Activated naive CD4-positive, alpha-beta T cell treated with Interleukin-2 at 50 U/mL for 16 hours (primary cell): ENCODE measurements at places on chromosomes 11 and 22.
A peak's percentile ranks its signal among the peaks of the same experiment; 100 is the strongest.

DNA sequence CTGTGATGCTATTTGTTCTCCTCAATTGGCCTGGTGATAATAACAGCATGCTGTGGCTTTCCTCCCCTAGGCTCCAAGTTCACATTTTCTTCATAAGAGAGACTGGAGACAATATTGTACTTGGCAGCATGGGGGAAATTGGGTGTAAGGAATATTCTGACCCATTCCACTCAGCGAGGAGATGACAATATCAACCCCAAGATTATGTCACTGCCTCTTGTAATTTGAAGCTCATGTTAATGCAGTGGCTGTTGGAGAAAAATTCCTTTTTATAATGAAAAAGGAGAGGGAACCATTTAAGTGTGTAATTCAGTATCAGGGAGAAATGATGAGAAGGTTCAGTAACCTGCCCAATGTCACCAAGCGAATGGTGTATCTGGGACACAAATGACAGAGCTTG is 665.8 kb downstream of the NTM start:
- no peak for DNase-seq

- no peak for DNase-seq
Observed at GRCh38 chr11:119316016-119316728, 758 bp downstream of the MCAM start.

- no peak for DNase-seq
Observed at GRCh38 chr11:59187587-59187986, 15.7 kb downstream of the DTX4 start.

- DNase-seq = no peak
Observed at GRCh38 chr11:60989093-60989650, 17.7 kb downstream of the CD6 start.

DNA sequence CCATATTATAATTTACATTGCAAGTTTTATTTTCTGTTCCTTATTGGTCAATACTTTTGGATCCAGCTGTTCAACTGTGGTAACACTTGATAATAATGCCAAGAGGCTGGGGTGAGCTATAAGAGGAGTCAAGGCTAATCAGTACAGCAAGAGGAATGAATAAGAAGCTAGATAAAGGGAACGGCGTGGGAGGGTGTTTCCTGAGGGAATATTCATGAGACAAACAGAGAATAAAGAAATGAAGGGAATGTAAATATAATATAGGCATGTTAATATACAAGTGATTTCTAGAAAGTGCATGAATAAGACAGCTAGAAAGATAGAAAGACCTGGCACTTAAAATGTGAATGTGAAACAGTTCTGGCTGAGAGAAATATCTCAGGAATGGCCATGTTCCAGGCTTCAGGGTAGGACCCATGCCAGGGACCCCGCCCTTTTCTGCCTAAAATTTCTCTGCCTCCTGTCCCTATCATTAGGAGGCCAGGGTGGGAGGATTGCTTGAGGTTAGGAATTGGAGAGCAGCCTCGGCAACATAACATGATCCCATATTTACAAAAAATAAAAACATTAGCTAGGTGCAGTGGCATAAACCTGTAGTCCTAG is 3.9 kb downstream of the OR51B4 start:
- DNase-seq = no peak

DNA sequence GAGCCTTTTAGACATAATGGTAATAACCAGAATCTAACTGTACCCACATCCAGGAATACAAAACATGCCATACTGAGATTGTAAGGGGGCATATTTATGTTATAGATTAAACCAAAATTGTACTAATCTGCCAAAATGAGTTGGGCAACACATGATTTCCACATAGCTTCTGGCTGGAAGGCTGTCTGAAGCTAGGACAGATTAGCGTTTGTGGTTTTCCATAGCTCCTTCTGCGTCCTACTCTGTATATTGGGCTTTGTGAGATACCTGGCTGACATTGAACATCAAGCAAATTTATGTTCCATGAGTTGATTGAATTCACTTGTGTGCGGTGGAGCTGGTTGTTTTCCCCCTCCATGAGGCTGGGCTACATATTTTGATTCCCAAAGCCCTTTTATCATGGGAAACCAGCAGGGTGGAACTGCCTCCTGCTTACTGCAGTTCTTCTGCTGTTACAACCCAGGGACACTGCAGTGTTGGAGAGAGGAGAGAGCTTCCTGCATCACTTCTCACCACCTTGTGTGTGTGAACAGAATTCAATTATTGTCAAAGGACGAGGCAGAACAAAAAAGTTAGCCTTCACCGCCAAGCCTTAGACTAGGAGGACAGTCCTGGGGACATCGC is 114.9 kb downstream of the C11orf91 start:
- DNase-seq = no peak

- DNase-seq = no peak
Observed at GRCh38 chr11:48150213-48150612, 66.4 kb upstream of the OR4B1 start.

DNA sequence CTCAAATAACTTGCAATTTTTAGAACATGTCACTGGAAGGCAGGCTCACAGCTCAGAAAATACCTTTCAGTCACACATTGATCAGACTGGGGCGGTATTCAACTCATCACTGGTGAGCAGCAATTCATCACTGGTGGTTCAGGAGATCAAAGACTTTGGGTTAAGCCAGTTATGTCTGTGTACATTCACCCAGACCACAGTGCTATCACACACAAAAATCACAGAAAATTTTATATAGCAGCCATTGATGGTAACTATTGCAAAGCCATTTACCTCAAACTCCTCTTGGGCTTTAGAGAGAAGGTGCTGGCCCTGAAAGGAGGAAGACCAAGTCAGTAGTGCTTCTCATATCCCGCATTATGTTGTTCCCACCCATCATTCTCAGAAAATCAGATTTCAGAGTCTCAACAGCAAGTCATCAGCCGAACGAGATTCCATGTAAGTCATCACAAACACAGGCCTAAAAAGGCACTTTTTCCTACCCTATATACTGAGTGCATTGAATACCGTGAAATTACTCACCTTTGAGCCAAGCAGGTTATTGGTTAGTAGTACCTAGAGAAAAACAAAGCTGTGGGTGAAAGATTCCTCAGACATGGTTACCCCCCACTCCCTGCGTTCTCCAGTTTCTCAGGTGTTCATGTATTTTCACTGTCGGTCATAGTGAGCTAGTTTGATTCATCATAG is 14.0 kb upstream of the WDR74 start:
- DNase-seq = peak; percentile 41

DNA sequence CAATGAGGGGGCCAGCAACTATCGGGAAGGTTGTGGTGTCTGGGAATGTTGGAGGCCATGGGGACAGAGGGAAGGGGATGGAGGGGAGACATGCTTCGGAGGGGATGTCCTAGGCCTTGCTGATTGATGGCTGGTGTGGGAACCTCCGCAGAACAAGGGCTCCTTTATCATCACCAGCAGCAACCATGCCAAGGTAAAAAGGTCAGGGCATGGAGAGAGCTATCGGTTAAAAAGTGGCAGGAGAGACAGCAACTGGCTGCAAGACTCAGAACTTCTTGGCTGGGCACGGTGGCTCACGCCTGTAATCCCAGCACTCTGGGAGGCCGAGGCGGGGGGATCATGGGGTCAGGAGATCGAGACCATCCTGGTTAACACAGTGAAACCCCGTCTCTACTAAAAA is 3.0 kb downstream of the GSTT4 start:
- no peak for DNase-seq

DNA sequence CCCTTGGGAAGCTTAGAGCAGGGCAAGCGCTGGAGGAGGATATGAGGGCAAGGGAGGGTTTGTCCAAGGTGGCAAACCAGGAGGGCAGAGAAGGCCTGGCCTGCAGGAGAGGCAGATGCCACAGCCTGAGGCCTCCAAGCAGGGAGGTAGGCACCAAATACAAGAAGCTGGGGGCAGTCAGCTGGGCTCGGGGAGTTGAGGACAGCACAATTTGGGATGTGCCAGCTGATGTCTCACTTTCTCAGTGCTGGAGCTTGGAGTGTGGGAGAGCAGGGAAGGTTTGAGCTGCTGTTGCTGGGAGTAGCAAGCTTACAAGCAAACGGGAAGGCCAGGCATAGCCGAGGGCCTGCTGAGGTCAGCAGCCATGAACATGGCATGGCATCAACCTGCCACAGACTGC is 4.0 kb downstream of the ZDHHC24 start:
- no peak for DNase-seq

- no peak for DNase-seq
Observed at GRCh38 chr11:79377406-79377805, 63.4 kb downstream of the TENM4 start.

- DNase-seq = no peak
Observed at GRCh38 chr11:19828382-19829108, 115.9 kb downstream of the NAV2 start.

DNA sequence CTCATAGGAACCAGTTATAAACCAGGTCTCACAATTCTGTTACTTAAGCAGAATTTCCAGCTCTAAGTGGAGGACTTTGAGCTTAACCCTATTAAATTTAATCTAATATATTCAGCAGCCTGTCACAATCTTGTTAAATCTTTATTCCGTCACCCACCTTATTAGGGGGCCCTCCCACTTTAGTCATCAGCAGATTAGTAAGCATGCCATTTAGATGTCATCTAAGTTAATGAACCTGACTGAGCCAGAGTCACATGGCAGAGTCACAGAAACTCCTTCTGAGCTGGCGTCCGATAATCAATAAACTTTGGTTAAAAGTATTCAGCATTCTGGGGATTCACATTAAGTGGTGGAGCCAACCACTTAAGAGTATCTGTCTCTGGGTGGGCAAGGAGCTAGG is 35.1 kb downstream of the TTC12 start:
- no peak for DNase-seq

- DNase-seq = no peak
Observed at GRCh38 chr11:68649851-68650555, 34.3 kb upstream of the GAL start.

DNA sequence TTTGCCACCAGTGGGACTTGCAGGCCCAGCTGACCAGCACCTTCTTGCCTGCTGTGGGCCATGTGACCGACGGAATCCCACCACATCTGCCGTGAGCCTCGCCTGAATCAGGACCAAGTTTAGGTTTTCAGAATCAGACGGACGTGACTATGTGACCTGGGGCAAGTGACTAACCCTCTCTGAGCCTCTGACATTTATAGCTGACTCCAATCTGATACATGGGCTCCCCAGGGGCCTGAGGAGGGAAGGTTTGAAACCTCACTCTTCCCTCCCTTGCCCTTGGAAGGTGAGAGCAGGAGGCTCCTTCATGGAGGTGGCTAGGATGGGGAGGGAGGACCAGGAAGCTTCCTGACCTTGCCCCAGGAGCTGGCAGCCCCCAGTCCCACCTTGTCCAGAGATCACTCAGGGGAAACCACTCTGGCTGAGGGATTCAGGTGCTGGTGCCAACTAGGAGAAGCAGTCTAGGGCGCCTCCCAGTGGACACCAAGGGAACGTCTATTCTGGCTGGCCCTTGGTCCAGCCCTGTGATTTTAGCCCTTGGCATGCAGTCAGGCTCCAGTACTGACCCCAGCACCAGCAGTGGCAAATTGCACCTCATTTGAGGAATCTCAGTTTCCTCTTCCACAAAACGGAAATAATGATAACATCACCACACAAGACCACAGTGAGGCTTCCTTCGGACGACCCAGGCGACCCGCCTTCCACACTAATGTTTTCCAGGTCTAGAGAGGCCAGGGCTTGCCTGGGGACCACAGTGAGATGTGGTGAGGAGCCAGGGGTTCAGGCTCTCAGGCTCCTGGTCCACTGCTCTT is 47.2 kb upstream of the SYT7 start:
- peak; percentile 24 for DNase-seq

- DNase-seq = no peak
Observed at GRCh38 chr22:43853328-43853931, 8.9 kb downstream of the SULT4A1 start.

GRCh38 chr11:117483372-117483771 is 155.7 kb downstream of the CEP164 start:
- DNase-seq = no peak

- no peak for DNase-seq
Observed at GRCh38 chr11:127493330-127494022, 492.9 kb upstream of the KIRREL3 start.

GRCh38 chr11:88604260-88604659 is 266.7 kb upstream of the CTSC start:
- no peak for DNase-seq

GRCh38 chr11:58576887-58577471 is 1.3 kb upstream of the LPXN start:
- no peak for DNase-seq

DNA sequence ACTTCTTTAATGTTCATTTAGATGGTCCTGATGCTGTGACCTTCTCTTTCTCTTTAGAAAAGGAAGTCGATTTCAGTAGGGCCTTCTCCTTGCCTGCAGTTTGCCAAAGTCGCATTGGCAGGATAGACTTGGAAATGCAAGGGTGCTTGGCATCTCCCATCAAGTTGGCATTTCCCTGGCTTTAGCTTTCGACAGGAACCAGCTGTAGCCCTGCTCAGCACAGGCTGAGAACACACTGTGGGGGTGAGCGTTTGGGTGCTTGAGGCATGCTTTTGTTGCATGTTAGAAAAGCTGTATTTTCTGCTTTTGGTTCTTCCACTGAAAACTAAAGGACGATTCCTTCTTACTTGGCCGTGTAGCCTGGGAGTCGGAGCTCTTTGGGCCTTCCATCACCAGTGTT is 37.7 kb downstream of the LDLRAD3 start:
- DNase-seq = no peak

- no peak for DNase-seq
Observed at GRCh38 chr11:92536883-92537282, 312.3 kb downstream of the FAT3 start.

DNA sequence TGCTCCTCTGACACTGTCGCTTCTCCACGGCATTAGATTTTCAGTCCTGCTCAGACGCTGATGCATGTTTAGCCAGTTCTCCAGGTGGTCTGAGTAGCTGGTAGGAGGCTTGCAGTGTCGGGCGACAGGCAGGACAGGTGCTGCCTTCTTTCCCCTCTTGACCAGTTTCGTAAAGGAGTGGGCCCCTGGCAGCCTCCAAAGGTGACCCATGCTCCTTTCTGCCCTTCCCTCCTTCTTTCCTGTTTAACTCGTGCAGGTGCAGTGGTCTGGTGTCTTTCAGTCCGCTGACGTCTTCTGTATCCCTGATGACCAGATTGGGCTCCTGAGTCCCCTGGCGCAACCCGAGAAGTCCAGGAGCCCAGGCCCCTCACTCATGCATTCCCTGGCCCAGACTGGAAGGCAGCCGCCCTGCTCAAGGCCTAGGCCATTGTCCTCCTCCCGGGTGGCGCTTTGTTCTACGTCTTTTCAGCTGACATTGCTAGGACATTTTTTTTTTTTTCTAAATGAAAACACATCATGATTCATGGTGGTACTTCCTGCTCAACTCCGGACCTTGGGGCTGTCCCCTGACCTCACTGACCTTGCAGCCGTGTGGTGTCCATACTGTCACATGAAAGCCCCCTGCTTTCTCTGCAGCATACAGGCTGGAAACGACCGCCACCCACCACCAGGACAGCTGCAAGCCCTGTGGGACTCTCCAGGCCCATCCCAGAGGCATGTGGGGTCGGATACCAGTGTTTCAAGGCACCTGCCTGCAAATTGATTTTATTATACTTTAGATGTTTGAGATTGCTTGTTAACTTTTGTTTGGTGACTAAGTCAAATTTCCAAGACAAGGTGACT is 25.5 kb upstream of the TXNRD2 start:
- DNase-seq = no peak

GRCh38 chr11:40104941-40105550 is 1354.4 kb downstream of the LRRC4C start:
- DNase-seq = no peak
